GM23248 (cell line): ENCODE measurements at places on chromosomes 5 and 9. TPM values are rescaled to one million over a fixed set of nuclear protein-coding genes. Genes with fewer than 3 reads are reported as not detected.

Gene POLR3G
- polyA plus RNA-seq = 3.3 and 3.9 TPM in 2 replicates

Gene LHX6
- not detected in 2 replicates for polyA plus RNA-seq

Gene RNF224
- polyA plus RNA-seq = not detected in 2 replicates

Gene MATR3
- polyA plus RNA-seq = 209 and 215 TPM in 2 replicates

Gene MLANA
- 0.24 TPM in 2 replicates for polyA plus RNA-seq

Gene BAAT
- 0.19 TPM in 1 of 2 replicates, not detected in the other for polyA plus RNA-seq

Gene LCN15
- polyA plus RNA-seq = not detected in 2 replicates

Gene IL13
- not detected in 2 replicates for polyA plus RNA-seq

Gene HACD4
- polyA plus RNA-seq = 2.7 and 3.8 TPM in 2 replicates

Gene TMEM252
- not detected in 2 replicates for polyA plus RNA-seq

Gene ERBIN
- 42.8 and 46.4 TPM in 2 replicates for polyA plus RNA-seq

Gene F2RL1
- 1.6 and 3.3 TPM in 2 replicates for polyA plus RNA-seq
